ENCODE measurements at places on chromosomes 3 and 15.

DNA sequence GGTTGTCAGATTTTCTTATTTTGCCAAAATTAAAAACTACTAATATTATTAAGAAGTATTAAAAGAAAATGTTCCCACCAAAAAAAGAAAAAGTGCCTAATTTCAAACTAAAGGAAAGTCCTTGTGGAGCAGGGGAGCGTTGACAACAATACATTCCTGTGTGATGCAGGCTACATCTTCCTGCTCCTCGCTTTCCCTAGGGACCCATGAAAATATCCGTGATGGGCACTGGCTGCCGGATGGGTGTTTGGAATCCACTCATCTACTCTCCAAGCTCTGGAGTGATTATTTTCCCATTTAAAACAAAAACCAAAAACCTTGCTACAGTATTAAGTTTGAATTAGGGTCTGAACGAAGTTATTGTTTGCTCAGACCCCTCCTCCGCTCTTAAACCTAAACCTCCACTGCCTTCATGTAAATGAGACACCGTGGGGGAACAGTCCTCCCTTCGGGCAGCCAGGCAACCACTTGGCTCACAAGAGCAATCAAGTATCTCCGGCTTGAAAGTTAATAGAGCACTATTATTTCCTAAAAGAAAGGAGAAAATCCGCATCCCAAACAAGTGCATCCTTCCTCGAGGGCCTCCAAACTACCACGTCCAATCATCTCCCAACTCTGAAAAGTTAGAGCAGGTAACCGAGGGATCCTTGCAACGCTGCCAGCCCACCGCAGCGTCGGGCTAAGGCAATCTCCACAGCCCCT is 1.5 kb downstream of the ITGB5 start:
- DNase-seq, result no peak

GRCh38 chr3:12895391-12896062 is 54.2 kb upstream of the RPL32 start:
- no peak for DNase-seq

DNA sequence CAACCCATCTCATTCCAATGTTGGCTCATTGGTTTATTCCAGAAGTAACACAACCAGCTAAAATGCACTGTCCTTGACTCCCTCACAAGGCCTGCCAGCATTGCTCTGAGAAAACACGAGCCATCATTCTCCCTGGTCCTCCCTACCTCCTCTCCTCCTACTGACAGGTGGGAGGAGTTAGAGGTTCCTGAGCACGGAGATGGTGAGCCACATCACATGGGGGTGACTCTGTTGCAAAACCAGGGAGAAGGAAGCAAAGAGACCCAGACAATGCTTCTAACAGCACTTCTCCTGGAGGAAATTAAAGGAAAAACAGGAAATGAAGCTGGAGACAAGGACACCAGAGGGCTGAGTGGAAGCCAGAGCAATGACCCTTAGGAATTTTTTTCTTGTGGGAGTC is 667.4 kb downstream of the NTRK3 start:
- no peak for DNase-seq

GRCh38 chr15:88057836-88058235 is 198.7 kb downstream of the NTRK3 start:
- no peak for DNase-seq

DNA sequence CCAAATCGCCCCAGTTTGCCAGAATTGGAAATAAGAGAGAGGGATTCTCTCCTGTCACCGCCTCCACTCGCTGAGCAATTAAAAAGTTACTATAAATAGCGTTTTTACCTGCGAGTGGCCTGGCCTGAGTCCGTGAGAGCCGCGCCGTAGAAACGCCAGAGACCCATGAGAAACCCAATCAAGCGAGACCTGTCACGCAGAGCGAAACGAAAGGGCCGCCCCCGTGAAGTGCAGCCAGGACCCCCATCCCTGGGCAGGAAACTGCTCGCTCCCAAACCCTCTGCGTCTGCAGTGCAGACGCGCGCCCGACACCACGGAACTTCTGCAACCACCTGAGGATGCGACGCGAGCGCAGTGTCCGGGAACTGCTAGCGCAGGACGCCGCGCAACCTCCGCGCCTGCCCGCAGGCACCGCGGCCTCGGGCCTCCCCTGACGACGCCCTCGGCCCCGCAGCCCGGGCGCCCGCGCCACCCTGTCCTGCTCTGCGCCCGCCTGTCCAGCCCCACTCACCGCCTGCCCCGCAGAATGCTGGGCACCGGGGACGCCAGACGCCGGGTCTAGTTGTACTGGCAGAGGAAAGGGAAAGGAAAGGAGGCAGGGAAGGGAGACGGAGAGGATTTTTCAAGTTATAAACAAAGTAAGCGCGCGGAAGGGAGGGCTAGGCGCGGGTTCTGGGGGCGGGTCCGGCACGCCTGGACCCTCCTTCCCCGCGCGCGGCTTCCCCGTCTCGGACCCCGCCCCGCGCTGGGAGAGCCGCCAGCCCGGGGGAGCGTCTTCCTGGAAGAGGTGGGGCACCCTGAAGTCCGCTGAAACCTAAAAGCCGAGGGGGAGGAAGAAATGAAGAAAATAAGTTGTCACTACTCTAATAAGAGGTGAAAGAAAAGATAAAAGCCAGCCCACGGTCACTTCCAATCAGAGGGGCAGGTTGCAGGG is at the start of gene PLSCR4:
Gene PLSCR4 (minus strand): TSS at position 657 of the 934 bp plus-strand sequence. CDS start 29,034 bp downstream, outside the sequence.
- peak; percentile 35 for DNase-seq

DNA sequence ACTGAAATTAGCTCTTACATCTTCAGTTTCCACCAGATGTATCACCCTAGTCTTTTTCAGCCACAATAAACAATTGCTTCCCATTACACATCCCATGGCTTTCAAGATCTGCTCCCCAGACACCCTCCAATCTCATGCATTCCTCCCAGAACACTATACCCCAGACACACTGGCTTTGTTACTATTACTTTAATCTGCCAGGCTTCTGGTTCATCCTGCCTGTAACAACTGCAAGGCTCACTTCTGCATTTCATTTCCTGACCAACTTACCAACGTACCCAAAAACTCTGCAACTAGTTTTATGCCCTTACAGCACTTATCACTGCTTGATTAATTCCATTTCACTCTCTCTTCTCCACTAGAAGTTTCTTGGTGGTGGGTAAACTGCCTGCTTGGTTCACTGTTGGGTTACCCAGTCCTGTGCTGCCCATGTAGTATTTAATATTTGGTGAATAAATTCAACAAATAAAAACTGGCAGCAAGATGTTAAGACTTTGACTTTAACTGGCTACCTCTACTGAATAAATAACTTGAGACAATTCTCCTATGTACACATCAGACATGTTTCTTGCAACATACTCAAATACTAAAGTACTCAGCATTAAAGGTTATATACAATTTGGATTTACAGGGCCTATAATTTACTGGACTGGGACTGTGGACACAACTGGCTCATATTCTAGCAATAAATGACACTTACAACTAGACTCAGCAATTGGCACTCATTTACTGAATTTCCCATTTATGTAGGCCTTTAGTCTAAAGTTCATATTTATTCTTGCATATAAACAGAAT is 2.7 kb downstream of the RPL22L1 start:
- no peak for DNase-seq

DNA sequence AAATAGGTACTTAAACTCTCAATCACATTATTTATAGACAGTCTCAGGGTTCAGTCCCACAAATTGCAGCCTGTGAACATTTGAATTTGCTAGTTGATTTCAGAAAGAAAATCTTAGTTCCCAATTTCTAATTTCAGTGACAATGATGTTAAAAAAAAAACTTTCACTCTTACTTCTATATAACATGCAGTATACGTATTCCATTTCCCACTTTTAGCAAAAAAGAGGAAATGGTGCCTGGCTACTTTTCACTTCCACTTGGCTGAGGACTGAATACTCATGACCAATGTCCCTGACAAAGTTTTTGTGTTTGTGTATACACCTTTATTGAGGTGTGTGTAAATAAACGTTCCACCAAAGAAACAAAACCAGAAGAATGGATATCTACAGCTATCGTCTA is 32.1 kb upstream of the XCR1 start:
- DNase-seq, result no peak

- DNase-seq, result no peak
Measured at GRCh38 chr15:50542887-50543210, 3.6 kb downstream of the USP50 start.

DNA sequence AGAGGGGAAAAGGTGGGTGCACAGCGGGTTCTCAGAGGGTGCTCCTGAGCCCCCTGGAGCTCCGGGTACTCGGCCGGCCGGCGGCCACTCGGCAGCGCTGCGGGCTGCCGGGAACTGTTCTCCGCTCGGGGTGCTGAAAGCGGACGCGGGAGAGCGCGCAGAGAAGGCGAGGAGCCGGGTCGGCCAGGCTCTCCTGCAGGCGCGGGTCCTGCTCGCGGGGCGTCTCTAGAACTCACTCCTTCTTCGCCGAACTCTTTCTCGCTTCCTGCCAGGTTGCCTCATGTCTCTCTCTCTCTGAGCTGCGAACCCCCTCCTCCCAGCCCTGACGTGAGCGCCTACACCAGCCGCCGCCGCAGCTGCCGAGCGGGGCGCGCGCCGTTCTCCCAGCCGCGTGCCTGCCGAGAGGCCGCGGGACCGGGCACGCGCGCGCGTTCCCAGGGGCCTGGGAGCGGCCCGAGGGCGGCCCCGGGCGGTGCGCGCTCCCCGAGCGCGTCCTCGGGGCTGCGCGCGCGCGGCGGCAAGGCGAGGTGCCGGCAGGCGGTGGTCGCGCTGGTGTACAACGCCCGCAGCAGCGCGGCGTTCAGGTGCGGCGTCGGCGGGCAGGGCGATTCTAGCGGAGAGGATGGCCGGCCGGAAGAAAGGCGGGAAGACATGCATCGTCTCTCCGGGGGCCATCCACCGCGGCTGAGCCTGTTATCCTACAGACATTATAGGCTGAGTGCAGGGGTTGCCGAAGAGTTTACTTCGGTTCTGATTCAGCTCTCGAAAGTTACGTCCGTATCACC is at the start of gene PEX5L:
Gene PEX5L (minus strand): TSS at position 267 of the 785 bp plus-strand sequence. CDS start 338 bp downstream, outside the sequence.
- DNase-seq, result no peak

DNA sequence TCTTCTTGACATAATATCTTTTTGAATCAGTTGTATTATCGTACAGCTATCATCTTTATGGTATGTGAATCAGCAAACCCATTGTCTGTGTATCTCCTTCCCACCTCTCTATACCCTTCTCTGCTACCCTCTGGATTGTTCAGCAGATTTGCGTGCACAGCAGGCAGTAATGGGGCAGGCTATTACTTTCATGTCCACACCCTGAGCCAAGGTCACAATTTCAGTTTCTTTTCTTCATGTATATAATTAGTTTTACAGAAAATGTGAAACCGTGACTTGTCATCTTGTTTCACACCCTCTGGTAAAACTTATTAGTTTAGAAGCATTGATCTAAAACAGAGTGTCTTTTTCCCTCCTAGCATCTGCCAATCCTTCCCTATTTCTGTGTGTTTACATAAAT is 770.4 kb upstream of the SEMA6D start:
- DNase-seq, result no peak

GRCh38 chr3:156533205-156533604 is 21.7 kb downstream of the SSR3 start:
- DNase-seq, result no peak

DNA sequence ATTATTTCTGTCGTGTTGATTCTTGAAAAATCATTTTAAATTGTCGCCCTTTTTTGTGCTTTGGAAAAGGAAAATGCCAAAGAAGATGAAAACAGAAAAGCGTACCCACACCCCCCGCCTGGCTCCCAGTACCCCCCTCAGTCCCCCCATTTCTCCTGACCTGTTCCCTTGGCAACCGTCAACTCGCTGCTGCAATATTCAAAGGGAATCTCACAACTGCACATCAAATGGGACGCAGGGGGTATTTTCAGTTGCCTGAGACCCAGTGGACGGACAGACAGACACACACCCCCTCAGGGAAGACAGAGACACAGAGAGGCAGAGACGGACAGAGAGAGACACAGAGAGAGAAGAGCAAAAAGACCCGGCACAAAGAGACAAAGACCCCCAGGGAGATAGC is 83.5 kb upstream of the PRR20G start:
- DNase-seq, result no peak

DNA sequence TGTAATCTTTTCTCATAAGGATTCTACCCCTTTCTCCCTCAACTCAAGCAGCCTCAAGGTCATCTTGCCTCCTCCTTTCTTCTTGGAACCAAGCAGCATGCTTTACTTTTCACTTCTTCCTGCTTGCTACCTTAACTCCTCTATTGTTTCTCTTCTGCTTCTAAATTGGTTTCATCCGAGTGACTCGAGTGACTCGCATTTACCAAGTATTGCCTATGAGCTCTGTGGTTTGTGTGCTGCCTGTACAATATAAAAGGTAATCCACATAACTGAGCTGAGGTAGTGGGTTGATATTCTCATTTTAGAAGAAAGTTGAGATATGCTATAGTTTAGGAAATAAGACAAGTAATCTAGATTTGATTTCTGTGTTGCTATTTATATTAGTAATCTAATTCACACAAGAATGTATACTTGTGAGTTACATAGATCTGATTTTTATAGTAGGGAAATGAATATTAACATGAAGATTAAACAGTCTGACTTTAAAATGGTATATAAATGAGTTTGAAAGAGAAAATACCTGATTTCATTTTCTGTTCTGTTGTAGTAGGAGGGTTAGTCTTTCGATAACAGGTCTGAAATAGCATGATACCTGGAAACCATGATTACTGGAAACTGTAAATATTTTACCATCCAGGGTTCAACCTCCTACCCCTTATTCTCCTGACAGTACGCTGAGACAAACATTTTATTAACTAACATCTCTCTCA is 5.5 kb downstream of the HHLA2 start:
- DNase-seq, result no peak

- no peak for DNase-seq
Measured at GRCh38 chr15:27422997-27423396, 452.0 kb downstream of the GABRG3 start.

DNA sequence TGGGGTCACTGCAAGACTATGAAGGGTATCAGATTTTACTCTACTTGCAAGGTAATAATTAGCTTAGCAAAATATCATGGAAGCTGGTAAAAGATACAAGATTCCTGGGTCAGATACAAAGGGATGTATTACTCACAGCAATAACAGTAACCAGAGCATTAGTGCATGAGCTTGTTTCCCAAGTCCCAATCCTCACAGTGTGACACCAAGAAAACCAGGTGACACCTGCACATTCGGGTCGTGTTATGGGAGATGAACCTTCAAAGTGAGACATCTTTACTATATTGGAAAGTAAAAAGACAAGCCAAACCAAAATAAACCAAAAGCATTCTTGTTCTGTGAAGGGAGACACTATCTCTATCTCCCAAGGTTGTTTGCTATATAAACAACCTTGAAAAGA is 528.7 kb upstream of the TGFBR2 start:
- no peak for DNase-seq

Data from 8988T (cell line).